Spinal cord (tissue), 10 donors: ENCODE measurements at places on chromosomes 2 and 18.

- no peak for DNase-seq
Observed at GRCh38 chr2:42510608-42511243, 16.9 kb upstream of the KCNG3 start.

DNA sequence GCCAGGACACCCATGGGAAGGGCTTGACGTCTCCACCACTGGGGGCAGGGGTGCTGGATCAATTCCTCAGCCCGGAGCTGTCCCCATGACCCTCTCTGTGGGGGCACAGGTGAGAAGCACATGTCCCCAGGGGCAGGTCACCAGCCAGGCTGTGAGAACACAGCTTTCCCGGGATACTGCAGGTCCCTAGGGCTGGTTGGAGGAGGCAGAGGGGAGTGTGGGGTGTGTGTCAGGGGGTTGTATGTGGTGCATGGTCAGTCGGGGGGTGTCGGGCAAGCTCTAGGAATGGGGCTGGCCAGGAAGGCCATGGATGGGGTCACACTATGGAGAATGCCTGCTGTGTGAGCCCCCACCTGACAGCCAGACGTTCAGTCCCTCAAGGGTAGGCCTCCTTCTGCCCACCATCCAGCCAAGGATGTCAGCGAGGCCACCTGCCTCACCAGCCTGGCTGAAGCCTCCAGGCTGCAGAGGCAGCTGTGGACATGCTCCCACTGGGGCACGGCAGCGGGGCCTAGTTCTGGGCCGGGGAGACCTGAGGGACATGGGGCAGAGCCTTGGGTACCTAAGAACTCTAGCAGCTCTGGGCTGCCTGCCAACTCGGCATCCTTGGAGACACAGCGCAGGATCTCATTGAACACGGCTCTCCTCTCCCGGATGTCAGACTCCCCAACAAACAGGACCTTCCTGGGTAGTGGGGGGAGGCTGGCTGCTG is 10.3 kb downstream of the HS1BP3 start:
- peak; percentile 70 for DNase-seq

GRCh38 chr2:39181297-39181696 is 60.4 kb upstream of the SOS1 start:
- DNase-seq: no peak

- no peak for DNase-seq
Observed at GRCh38 chr2:36433311-36434217, 78.0 kb downstream of the CRIM1 start.

DNA sequence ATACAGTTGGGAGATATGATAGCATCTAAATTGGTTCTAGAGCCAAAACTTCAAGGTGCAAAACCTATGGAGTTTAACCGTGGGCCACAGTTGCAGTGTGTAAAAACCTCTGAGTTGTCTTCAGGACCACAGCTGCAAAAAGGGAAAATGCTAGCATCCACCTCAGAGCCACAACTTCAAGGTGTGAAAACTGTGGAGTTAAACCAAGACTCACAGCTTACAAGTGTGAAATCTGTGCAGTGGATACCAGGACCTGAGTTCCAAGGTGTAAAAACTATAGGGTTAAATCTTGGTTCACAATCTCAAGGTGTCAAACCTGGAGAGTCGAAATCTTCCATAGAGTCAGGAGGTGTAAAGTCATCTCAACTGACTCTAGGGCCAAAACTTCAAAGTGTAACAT is 10.4 kb upstream of the ZNF512 start:
- DNase-seq: no peak

GRCh38 chr18:76524900-76525698 is 30.1 kb upstream of the ZNF516 start:
- no peak for DNase-seq

DNA sequence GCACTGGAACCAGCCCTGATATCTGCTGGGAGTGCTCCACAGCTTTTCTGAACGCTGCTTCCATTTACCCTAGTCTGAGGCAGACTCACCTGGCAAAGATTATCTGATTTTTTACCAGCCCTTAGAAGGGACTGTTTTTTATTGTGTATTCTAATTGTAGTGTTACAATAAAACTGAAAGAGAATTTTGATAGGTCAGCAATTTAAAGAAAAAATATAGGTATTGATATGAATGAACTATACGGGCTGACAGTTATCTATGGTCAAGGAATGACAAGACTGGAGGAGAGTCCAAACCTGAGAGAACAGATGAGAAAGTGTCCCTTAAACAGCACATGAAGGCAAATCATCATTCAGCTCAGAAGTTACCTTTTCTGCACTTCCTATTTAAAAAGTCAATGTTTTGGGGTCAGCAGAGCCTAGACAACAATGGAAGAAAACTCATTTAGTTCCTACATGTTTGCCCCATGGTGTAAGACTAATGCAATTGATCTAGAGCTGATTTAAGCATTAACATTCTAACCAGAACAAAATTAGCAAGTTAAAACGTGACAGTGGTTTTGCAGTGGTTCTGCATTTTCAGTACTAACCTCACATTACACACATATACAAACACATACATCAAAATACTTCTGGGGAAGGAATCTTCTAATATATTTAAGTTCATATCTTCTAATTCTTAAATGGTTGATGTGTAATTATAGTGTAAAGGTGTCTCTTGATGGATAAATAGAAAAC is 500.9 kb downstream of the TGIF1 start:
- DNase-seq: no peak

GRCh38 chr2:97760480-97761049 is 47.2 kb downstream of the ZAP70 start:
- no peak for DNase-seq

GRCh38 chr2:8965216-8965969 is 38.1 kb downstream of the MBOAT2 start:
- DNase-seq: no peak

GRCh38 chr2:209642146-209642820 is 129.3 kb upstream of the UNC80 start:
- no peak for DNase-seq

GRCh38 chr2:241942416-241943208 is 73.1 kb downstream of the RTP5 start:
- no peak for DNase-seq

- DNase-seq: no peak
Observed at GRCh38 chr2:102061962-102062795, 70.4 kb downstream of the IL1R2 start.

- no peak for DNase-seq
Observed at GRCh38 chr2:36951574-36951973, 14.8 kb downstream of the STRN start.

DNA sequence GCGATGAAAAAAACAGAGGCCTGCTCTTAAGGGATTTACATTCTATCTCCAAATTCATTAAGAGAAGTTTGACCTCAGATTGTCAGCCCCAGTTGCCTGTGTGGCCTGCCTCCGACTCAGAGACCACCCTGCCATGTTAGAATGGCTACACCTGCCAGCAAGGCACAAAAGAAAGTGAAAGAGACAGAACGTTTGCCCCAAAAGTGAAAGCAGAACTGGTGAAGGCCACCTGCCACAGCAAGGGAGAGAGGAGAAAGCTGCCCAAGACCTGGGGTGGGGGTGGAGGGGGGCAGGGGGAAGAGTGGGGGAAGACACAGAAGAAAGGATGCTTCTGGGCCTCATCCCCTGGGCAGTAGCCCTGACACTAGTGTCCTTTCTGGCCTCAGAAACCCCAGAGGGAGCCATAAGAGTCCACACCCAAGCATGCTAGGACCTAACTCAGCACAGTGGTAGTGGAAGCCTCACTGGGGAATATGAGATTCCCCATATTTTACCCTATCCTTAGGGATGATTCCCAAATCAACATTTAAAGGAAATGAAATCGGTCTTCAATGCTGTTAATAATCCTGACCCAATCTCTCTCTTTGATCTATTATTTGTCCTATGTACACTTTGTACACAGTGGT is 389.7 kb downstream of the TXNL1 start:
- DNase-seq: no peak

- no peak for DNase-seq
Observed at GRCh38 chr2:180523621-180524340, 456.6 kb upstream of the UBE2E3 start.

DNA sequence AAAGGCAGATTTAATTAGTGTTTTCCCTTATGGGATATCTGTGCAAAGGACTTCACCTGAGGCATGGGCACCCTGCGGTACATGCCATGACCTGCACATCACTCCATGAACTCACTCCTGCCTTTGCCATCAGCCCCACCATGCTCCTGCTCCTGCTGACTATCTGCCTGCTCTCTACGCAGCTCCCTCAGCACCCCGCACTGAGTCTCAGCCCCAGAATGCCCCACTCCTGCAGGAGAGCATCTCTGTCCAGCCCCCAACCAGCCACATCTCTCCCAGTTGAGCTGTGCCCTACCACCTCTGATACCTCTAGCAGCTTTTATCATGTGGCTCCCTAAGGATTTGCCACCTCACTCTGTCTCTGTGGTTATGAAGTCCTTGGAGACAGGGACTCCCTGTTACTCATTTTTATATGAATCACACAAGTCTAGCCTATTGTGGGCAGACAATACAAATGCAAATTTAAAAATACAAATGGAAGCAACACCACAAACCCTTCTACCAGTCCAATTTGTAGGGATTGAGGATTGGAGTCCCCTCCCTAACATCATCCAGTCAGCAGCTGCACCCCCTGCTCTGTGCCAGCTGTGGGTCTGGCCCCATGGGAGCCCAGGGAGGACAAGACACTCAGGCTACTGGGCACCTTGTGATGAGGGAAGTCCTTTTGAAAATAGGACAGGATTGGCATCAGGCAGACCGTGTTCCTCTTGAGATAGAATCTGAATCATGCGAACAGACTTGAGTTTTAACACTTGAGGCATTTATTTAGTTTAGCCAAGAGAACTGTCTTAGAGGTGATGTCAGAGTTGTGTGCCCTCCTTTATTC is 689.6 kb upstream of the HS6ST1 start:
- DNase-seq: no peak

GRCh38 chr18:63753676-63754075 is 21.5 kb upstream of the SERPINB7 start:
- DNase-seq: no peak

DNA sequence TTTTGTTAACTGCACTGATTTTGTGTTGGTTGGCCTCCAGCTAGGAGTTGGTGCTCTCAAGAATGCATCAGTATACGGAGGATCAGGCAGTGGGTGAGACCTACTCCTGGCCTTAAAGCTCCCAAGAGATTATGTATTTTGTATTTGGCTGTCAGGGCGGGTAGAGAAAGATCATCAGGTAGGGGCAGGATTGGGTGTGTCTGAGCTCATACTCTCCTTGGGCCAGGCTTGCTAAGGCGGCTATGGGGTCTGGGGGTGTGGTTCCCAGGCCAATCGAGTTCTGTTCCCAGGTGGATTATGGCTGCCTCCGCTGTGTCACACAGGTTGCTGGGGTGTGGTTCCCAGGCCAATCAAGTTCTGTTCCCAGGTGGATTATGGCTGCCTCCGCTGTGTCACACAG is 28.9 kb upstream of the IL1RN start:
- DNase-seq: no peak

DNA sequence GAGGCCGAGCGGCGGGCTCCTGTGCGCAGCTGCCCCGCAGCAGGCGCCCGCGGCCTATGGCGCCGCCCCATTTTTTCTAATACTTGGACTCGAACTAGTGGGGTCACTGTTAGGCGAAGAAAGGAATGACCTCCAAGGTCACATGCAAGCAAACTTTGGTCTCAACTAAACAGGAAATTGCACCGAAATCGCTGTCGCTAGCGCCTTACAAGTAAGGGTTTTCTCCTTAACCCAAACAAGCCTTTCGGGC is 339 bp downstream of the ACAA2 start:
- no peak for DNase-seq

- DNase-seq: no peak
Observed at GRCh38 chr2:12295856-12296519, 420.7 kb upstream of the TRIB2 start.

DNA sequence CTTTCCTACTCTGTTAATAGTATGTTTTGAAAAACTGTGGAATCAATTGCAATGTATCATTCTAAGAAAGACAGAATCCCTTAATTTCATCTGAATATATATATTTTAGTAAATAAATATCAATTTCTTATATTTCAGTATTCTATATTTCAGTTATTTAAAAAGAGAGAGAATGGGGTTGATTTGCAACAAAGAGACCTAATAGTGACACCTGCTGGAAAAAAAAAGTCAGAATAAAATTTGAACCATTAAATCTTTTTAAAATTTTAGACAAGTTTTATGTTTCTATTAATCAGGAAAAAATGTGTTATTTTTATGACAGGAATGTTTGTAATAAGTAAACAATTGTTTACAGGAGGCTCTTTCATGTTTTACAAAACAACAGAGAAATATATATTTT is 20.7 kb upstream of the CCNT2 start:
- peak; percentile 62 for DNase-seq

DNA sequence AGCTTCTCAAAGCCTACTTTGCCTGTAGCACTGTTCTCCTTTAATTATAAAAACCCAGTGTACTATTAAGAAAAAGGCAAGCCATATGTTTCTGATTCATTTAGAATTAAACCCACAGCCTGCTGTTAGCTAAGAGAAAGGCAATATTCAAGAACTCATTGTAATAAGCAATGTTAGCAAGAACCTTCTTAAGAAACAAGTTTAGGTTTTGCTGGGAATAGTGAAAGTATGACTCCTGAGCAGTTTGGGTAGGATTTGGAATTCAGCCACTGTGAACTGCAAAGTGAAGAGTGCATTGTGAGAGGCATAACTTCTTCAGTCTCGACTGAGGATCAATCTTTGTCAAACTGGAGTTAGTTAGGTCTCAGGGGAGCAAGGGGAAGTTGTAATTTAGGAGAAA is 206.5 kb upstream of the NT5C1B start:
- DNase-seq: no peak

- no peak for DNase-seq
Observed at GRCh38 chr2:45688479-45689298, 37.2 kb downstream of the PRKCE start.

- DNase-seq: no peak
Observed at GRCh38 chr2:176445956-176446355, 176.7 kb downstream of the MTX2 start.

GRCh38 chr2:238439917-238440316 is 13.2 kb downstream of the ASB1 start:
- no peak for DNase-seq

- DNase-seq: no peak
Observed at GRCh38 chr2:19785867-19786266, 115.9 kb downstream of the TTC32 start.

GRCh38 chr2:216109962-216110614 is 940 bp downstream of the XRCC5 start:
- peak; percentile 38 for DNase-seq

DNA sequence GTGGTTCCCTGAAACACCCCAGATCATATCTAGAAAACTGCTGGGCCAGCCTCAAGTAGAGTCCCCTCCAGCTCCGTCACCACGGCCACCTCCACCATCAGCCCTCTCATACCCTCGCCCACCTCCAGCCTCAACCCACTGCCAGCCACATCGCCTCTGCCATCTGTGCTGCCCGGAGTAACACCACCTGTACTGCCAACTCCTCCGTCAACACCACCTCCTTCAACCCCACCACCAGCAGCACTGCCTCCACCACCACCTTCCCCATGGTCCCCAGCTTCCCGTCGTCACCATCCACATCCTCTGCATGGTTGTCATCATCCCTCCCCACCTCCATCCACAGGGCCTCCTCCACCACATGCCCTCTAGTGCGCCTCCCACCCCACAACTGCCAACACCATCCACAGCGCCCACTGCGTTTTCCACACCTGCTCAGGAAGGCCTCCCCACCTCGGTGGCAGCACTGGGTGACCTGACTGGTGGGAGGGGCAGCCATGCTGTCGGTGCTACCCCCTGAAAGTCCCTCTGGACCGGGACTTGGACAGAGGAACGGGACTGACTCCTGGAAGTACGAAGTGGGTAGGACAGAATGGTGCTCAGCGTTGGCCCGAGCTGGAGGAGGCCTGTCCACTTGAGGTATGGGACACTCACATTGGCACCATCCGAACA is 1.6 kb downstream of the SNED1 start:
- DNase-seq: no peak
